ENCODE measurements at places on chromosomes 1 and 21. TPM values are rescaled to one million over a fixed set of nuclear protein-coding genes. Genes with fewer than 3 reads are reported as not detected.

DNA sequence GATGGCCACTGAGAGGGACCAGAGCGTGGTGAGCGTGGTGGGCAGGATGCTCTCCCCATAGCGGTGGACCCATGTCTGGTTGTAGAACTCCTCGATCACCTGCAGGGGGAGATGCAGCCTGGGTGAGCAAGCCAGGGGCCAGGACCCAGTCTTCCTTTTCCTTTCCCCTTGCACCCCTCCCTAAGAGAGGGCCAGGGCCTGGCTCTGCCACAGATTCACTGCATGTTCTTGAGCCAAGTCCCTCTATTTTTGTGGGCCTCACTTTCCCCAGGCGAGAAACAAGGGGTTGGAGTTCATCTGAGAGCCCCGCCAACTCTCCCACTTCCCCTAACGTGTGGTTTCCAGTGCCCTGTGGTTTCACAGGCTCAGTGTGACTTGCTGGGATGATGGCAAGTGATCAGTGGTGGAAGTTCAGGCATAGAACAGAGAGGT is 27.5 kb downstream of the SLC2A1 start:
- H3K27ac ChIP-seq: no peak overlapping the region
- no peak overlapping the region for H3K4me3 ChIP-seq
- H3K27me3 ChIP-seq: no peaks in the 10 kb centered on the region
- no peak for DNase-seq
- peaks cover 4% of the 10 kb centered on the region for H3K4me1 ChIP-seq
- peaks cover 22% of the 10 kb centered on the region for H3K36me3 ChIP-seq

DNA sequence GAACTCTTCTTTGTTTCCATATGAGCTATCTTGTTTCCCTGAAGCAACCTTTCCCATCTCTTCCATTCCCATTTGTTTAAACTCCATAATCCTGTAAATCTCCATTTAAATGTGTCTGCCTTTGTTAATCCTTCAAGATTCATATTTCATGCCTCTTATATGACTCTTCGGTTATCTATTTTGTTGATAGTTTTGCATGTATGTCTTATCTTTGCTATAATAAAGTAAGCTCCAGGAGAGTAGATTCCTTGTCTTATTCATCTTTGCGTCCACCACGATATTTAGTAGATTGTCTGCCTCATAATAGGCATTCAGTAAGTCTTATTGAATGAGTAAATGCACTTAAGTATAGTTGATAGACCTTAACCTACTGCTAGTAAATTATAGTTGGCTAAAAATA is 18.4 kb downstream of the CLIC4 start:
- peaks cover 30% of the 10 kb centered on the region for H3K4me1 ChIP-seq
- no peak for DNase-seq
- no peaks in the 10 kb centered on the region for H3K27me3 ChIP-seq
- no peaks in the 10 kb centered on the region for H3K36me3 ChIP-seq
- no peak overlapping the region for H3K4me3 ChIP-seq

GRCh38 chr1:188170935-188171334 is 1342.2 kb downstream of the PLA2G4A start:
- H3K27ac ChIP-seq: no peak overlapping the region
- H3K4me1 ChIP-seq: no peaks in the 10 kb centered on the region
- no peak overlapping the region for H3K4me3 ChIP-seq
- H3K27me3 ChIP-seq: no peaks in the 10 kb centered on the region
- no peaks in the 10 kb centered on the region for H3K36me3 ChIP-seq

DNA sequence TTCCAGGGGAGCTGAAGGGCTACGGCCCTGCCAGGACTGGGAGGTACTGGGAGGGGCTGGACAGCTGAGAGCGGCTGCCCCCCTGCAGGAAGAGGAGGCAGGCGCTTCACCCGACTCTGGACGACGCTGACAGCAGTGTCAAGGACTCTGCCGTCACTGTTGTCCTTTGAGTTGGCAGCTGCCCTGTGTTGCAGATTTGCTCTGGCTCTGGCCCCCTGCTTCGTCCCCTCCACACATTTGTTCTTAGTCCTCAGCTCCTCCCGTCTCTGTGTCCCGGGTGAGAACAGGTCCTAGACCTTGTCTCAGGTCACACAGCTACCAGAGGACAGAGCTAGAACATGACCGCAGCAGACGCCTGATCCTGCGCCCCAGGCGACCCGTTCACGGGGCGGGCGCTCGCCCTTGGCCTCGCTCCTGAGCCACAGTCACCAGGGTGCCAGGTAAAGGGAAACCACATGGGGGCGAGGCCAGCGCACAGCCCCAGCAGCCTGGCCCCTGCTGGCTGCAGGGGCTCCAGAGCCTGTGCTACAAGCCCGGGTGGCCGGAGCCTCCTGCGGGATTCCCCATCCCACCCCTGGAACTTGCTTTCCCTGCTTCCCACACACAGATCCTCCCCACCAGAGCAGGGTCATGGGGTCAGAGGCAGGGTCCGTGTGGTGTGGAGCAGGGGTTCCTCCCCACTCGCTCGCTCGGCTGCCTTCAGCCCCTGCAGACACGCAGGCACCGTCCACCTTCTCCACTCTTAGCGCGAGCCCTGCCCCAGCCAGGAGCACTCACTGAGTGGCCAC is 10.7 kb upstream of the NPHP4 start:
- H3K27ac ChIP-seq: peak overlapping the region; percentile 83
- DNase-seq: peak; percentile 61
- no peak overlapping the region for H3K4me3 ChIP-seq
- H3K27me3 ChIP-seq: no peaks in the 10 kb centered on the region
- H3K4me1 ChIP-seq: peaks cover 4% of the 10 kb centered on the region
- no peaks in the 10 kb centered on the region for H3K36me3 ChIP-seq

DNA sequence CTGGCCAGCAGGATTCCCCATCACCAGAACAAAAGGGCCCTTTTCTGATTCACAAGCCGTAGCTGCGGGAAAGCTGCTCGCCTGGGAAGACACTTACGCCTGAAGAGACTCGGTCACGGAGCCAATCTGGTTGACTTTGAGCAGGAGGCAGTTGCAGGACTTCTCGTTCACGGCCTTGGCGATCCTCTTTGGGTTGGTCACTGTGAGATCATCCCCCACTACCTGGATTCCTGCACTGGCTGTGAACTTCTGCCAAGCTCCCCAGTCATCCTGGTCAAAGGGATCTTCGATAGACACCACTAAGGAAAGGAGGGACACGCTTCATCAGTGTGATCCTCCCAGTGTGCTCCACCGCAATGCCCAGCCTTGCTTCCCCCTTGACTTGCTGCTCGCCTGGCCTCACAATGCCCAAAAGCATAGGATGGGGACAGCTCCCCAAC is 14.7 kb downstream of the ENO1 start:
- peaks cover 100% of the 10 kb centered on the region for H3K36me3 ChIP-seq
- H3K27me3 ChIP-seq: no peaks in the 10 kb centered on the region
- DNase-seq: no peak
- H3K4me1 ChIP-seq: peaks cover 5% of the 10 kb centered on the region
- H3K27ac ChIP-seq: no peak overlapping the region

DNA sequence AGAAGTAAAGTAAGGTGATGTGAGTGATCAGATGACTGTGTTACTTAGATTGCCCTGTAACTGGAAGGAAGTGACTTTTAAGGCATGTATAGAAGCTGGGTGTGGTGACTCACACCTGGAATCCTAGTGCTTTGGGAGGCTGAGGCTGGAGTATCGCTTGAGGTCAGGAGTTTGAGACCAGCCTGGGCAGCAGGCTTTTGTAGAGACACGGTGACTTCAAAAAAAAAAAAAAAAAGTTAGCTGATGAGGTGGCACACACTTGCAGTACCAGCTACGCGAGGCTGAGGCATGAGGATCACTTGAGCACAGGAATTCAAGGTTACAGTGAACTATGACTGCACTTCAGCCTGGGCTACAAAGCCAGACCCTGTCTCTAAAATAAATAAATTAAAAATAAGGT is 2.3 kb upstream of the USP16 start:
- peaks cover 23% of the 10 kb centered on the region for H3K4me1 ChIP-seq
- no peak overlapping the region for H3K4me3 ChIP-seq
- H3K36me3 ChIP-seq: no peaks in the 10 kb centered on the region
- no peak for DNase-seq
- no peak overlapping the region for H3K27ac ChIP-seq

GRCh38 chr1:10727751-10728232 is 68.7 kb downstream of the CASZ1 start:
- H3K27me3 ChIP-seq: no peaks in the 10 kb centered on the region
- H3K27ac ChIP-seq: peak overlapping the region; percentile 82
- H3K36me3 ChIP-seq: no peaks in the 10 kb centered on the region
- H3K4me1 ChIP-seq: peaks cover 71% of the 10 kb centered on the region

- DNase-seq: no peak
- no peak overlapping the region for H3K27ac ChIP-seq
- H3K4me1 ChIP-seq: peaks cover 25% of the 10 kb centered on the region
- H3K36me3 ChIP-seq: no peaks in the 10 kb centered on the region
- H3K27me3 ChIP-seq: no peaks in the 10 kb centered on the region
Measured at GRCh38 chr1:154715385-154715784, 107.4 kb upstream of the ADAR start.

GRCh38 chr1:211882381-211883004 is 51.9 kb upstream of the LPGAT1 start:
- no peaks in the 10 kb centered on the region for H3K27me3 ChIP-seq
- H3K36me3 ChIP-seq: no peaks in the 10 kb centered on the region
- no peak for DNase-seq
- no peak overlapping the region for H3K27ac ChIP-seq

DNA sequence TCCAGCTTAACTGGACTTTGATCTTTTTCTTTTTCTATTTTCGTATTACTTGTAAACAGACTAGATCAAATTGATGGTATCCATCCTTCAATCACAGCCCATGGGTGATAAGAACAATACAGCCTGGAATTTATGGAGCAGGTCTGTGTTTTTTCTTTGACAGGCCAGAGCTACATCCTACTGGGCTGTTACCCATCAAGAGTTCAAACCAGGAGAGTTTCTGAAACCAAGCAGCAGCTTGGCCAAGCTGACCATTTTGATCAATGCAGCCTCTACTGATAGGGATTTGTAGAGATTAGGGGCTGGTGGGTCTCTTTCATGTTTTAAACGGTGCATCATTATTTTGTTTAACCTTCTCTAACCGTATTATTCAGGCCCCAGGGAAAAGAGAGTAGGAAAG is 24.3 kb upstream of the CCDC190 start:
- no peaks in the 10 kb centered on the region for H3K4me1 ChIP-seq
- H3K27ac ChIP-seq: no peak overlapping the region
- DNase-seq: no peak
- no peaks in the 10 kb centered on the region for H3K27me3 ChIP-seq
- no peaks in the 10 kb centered on the region for H3K36me3 ChIP-seq

- H3K27ac ChIP-seq: no peak overlapping the region
- no peak overlapping the region for H3K4me3 ChIP-seq
Measured at GRCh38 chr1:205480349-205480985, 24.0 kb upstream of the CDK18 start.

- DNase-seq: no peak
- H3K4me3 ChIP-seq: no peak overlapping the region
- H3K27me3 ChIP-seq: peaks cover 4% of the 10 kb centered on the region
- H3K4me1 ChIP-seq: no peaks in the 10 kb centered on the region
- no peak overlapping the region for H3K27ac ChIP-seq
Measured at GRCh38 chr1:32926562-32926961, 25.4 kb upstream of the TMEM54 start.

- H3K27ac ChIP-seq: peak overlapping the region; percentile 59
- H3K27me3 ChIP-seq: no peaks in the 10 kb centered on the region
- H3K4me3 ChIP-seq: peak overlapping the region; percentile 18
Measured at GRCh38 chr1:172321451-172321850, 99.0 kb upstream of the C1orf105 start.

- H3K36me3 ChIP-seq: no peaks in the 10 kb centered on the region
- no peak overlapping the region for H3K4me3 ChIP-seq
- H3K27ac ChIP-seq: no peak overlapping the region
- H3K27me3 ChIP-seq: no peaks in the 10 kb centered on the region
Measured at GRCh38 chr1:15128077-15128476, 25.5 kb upstream of the TMEM51 start.

GRCh38 chr21:32093646-32094462 is 185.0 kb downstream of the MIS18A start:
- no peaks in the 10 kb centered on the region for H3K36me3 ChIP-seq
- no peaks in the 10 kb centered on the region for H3K27me3 ChIP-seq
- no peaks in the 10 kb centered on the region for H3K4me1 ChIP-seq
- H3K27ac ChIP-seq: no peak overlapping the region

GRCh38 chr1:154463512-154463990 is 38.5 kb upstream of the TDRD10 start:
- H3K36me3 ChIP-seq: peaks cover 16% of the 10 kb centered on the region
- no peak overlapping the region for H3K27ac ChIP-seq
- peaks cover 8% of the 10 kb centered on the region for H3K4me1 ChIP-seq
- DNase-seq: no peak

DNA sequence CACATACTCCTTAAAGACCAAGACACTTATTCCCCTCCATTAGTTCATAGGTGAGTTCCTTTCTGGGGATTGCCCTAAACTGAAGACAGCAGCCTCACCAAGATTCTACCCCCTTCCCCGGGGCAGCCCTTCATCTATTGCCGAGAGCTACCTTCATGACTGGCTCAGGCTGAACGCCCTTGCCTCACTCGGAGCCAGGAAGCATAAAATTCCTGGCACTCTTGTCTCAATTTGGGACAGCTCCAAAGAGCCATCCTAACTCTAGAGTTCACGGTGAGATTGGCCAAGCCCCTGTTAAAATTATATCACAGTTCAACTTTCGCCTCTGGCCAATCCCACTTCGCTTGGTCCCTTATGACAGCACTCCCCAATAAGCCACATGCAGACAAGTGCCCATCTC is 113.0 kb upstream of the PROX1 start:
- H3K36me3 ChIP-seq: no peaks in the 10 kb centered on the region
- H3K4me1 ChIP-seq: no peaks in the 10 kb centered on the region
- H3K27me3 ChIP-seq: no peaks in the 10 kb centered on the region
- H3K27ac ChIP-seq: no peak overlapping the region

- H3K27me3 ChIP-seq: peaks cover 7% of the 10 kb centered on the region
- H3K4me1 ChIP-seq: peaks cover 7% of the 10 kb centered on the region
- no peaks in the 10 kb centered on the region for H3K36me3 ChIP-seq
- DNase-seq: no peak
- no peak overlapping the region for H3K4me3 ChIP-seq
Measured at GRCh38 chr1:6958407-6959030, 173.3 kb downstream of the CAMTA1 start.

DNA sequence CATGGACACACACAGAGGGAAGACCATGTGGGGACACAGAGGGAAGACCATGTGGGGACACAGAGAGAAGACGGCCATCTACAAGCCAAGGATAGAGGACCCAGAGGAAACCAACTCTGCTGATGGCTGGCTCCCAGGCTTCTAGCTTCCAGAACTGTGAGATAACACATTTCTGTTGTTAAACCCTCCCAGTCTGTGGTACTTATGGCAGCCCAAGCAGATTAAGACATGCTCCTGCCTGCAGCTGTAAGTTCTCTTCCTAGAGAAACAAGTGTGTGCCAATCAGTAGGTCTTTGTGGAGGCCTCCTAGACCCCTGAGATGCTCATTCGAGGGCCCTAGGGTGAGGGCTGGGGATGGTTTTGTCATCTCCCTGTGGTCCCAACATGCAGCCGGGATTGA is 2.7 kb downstream of the AGT start:
- peaks cover 6% of the 10 kb centered on the region for H3K36me3 ChIP-seq
- H3K4me3 ChIP-seq: no peak overlapping the region
- no peaks in the 10 kb centered on the region for H3K27me3 ChIP-seq
- no peak for DNase-seq
- H3K4me1 ChIP-seq: peaks cover 6% of the 10 kb centered on the region

Gene KIF14
- 0.05 TPM for total RNA-seq

Gene UBASH3A
- 0.86 TPM for total RNA-seq

Gene TGFB2
- 1.6 TPM for total RNA-seq

Gene TMCO4
- total RNA-seq: 9.6 TPM

Gene ZCCHC17
- 10.1 TPM for total RNA-seq

Gene DMBX1
- not detected for total RNA-seq

Gene SLC9C2
- 0.17 TPM for total RNA-seq

Gene OR2T29
- total RNA-seq: not detected

Gene USP16
- 32.2 TPM for total RNA-seq

Gene OLFM3
- total RNA-seq: not detected

Gene OR6N2
- not detected for total RNA-seq

Gene KMO
- not detected for total RNA-seq

Gene LRRC7
- total RNA-seq: 0.44 TPM

Gene THEM5
- total RNA-seq: not detected
